Chondrocyte (in vitro differentiated cells): ENCODE measurements at places on chromosomes 1 and 21. TPM values are rescaled to one million over a fixed set of nuclear protein-coding genes. Genes with fewer than 3 reads are reported as not detected.

The ESRRG gene
- total RNA-seq: not detected in 3 replicates

- no peak overlapping the region for H3K27ac ChIP-seq
- peaks cover 2% of the 10 kb centered on the region for H3K27me3 ChIP-seq
- H3K36me3 ChIP-seq: no peaks in the 10 kb centered on the region
- DNase-seq: no peak
These were observed 63.5 kb upstream of the MUTYH start for GRCh38 chr1:45403718-45404117.

The HLX gene
- 0.33 to 0.82 TPM (median 0.62 TPM) in 3 replicates for total RNA-seq

The LCE1E gene
- total RNA-seq: not detected in 3 replicates

- H3K4me3 ChIP-seq: no peak overlapping the region
- no peaks in the 10 kb centered on the region for H3K27me3 ChIP-seq
- peaks cover 4% of the 10 kb centered on the region for H3K36me3 ChIP-seq
- no peak overlapping the region for H3K27ac ChIP-seq
- peak; percentile 85 for DNase-seq
These were observed 36.6 kb upstream of the OPRD1 start for GRCh38 chr1:28775121-28775942.

DNA sequence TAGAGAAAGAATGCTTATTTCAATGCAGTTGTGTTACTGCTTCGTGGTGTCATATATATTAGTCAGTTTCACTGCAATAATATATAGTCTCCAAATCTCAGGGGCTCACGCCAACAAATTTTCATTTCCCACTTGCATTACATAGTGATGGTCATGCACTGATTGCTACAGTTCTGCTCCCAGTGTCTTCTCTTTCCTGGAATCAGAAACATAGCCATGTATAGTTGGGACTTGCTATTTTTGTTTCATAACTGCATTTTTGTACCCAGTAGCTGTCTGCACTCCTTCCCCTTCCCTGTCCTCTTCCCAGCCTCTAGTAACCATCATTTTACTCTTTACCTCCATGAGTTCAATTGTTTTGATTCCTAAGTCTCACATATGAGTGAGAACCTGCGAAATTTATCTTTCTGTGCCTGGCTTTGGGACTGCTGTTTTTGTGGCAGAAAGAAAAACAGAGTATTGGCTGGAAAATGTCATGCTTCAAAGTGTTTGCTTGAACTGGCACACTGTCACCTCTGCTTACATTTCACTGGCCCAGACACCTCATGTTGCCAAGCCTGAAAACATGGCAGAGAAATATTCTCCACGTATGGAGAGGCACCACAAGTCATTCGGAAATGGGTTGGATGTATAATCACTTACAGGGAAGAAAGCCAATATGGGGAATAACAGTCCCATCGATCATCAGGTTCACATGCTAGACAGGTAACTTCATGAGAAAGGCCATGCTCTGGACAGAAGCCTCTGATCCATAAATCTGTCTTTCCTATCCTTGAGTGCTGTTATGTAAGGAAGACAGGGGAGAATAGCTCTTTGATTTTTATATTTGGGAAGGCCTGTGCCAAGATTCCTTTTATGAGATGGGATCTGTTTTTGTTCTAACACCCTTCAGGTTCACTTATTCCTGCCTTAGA lies 60.4 kb upstream of the BACH1 start:
- H3K4me3 ChIP-seq: no peak overlapping the region
- no peaks in the 10 kb centered on the region for H3K27me3 ChIP-seq
- peaks cover 2% of the 10 kb centered on the region for H3K36me3 ChIP-seq
- H3K27ac ChIP-seq: peak overlapping the region; percentile 82

GRCh38 chr1:228224198-228225164 lies 16.6 kb downstream of the OBSCN start:
- no peaks in the 10 kb centered on the region for H3K27me3 ChIP-seq
- DNase-seq: no peak
- H3K36me3 ChIP-seq: peaks cover 12% of the 10 kb centered on the region
- H3K4me3 ChIP-seq: no peak overlapping the region

The TMED5 gene
- total RNA-seq: 23.5 to 34.6 TPM (median 33.6 TPM) in 3 replicates

The LRRC7 gene
- total RNA-seq: 0.58 TPM in 1 of 3 replicates, not detected in the others

The RCSD1 gene
- total RNA-seq: 1.1 to 1.4 TPM in 2 of 3 replicates, not detected in the other

The EPHB2 gene
- 44.6 to 57.5 TPM (median 48.0 TPM) in 3 replicates for total RNA-seq

DNA sequence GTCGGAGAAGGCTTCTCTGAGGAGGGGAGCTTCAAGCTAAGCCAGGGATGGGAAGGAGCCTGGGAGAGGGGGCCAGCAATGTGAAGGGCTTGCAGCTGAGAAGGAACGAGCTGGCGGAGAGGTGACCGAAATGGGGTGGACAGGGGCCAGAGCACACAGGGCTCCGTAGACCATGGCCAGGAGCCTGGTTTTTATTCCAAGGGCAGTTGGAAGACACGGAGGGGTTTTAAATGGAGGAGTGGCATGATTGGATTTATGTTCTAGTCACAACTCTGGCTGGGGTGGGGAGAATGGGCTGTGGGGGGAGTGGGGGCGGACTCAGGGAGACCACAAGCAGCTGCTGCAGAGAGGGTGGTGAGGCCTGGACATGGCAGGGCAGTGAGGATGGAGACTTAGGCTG lies 5.1 kb upstream of the EPS8L3 start:
- H3K36me3 ChIP-seq: no peaks in the 10 kb centered on the region
- no peaks in the 10 kb centered on the region for H3K27me3 ChIP-seq
- no peak overlapping the region for H3K27ac ChIP-seq
- DNase-seq: peak; percentile 57
- peaks cover 8% of the 10 kb centered on the region for H3K4me1 ChIP-seq
- no peak overlapping the region for H3K4me3 ChIP-seq

The ARHGAP29 gene
- 44.0 to 44.8 TPM (median 44.7 TPM) in 3 replicates for total RNA-seq

The RPE65 gene
- not detected in 3 replicates for total RNA-seq

- no peak for DNase-seq
- H3K4me1 ChIP-seq: peaks cover 32% of the 10 kb centered on the region
- no peak overlapping the region for H3K27ac ChIP-seq
- no peak overlapping the region for H3K4me3 ChIP-seq
- no peaks in the 10 kb centered on the region for H3K36me3 ChIP-seq
These were observed 663.2 kb downstream of the ADGRL2 start for GRCh38 chr1:82463951-82464350.

DNA sequence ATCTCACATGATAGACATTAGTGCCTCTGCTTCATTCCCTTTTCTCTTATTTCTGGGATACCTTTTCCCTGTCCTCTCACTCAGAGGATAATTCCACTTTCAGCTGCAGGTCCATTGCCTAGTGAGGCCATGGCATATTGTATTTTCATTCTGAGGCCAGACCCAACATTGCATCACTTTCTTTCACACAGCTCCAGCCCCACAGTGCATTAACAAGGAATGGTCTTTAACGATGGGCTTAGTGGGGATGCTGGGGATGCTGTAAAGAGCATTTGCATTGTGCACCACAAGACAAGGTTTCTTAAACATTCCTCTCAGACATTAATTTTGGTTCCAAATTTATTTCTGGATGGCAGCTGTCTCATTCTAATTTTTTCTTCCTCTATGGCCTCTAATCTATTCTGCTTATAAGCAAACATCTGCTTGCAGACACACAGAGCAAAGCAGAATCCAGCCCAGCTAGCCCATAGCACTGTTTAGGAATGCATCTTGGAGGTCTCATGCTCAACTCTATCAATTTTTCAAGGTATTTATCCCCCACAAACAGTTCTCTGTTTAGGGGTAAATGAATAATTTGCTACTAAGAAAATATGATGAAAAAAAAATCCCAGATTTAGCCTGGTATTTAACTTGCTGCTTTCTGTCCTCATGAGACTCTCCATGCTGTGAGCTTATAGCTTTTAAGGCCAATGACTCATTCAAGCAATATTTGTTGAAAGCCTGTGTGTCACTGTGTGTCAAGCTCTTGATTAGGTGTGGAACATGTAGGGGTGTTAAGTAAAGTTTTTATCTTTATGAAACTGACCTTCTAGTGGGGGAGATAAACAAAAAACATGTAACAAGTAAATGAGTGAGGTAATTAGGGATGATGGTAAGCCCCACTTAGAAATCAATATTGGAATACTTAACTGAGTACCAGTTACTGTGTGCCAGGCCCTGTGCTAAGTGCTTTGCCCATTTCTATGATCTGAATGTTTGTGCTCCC lies 44.5 kb upstream of the CCDC190 start:
- peaks cover 60% of the 10 kb centered on the region for H3K4me1 ChIP-seq
- no peaks in the 10 kb centered on the region for H3K27me3 ChIP-seq
- DNase-seq: no peak
- no peak overlapping the region for H3K4me3 ChIP-seq

DNA sequence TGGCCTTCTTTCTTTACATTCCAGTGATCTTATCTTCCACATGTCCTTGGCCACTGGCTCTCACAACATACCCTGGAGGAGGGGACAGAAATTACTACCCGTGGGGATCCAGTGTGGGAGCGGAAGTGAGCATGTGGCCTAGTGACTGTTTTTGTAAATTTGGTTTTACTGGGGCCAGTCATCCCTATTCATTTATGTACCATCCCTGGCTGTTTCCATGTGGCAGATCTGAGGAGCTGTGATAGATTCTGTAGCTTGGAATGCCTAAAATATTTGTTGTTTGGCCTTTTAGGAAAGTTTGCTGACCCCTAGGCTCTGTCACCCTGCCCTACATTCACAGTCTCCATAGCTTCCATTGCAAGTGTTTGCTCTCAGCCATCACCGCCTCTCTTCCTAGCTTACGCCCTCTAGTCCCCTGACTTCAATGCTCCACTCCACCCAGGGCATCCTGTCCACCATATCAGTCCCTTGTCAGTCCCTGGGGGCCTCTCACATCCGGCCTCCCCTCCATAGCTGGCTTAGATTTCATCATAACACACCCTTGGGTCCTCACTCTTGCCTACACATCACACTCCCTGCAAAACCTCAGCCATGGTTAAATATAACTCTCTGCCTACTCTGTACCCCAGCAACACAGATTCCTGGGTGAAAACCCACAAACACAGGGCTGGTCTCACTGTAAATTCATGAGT lies 25.8 kb downstream of the DHCR24 start:
- no peak for DNase-seq
- H3K27me3 ChIP-seq: no peaks in the 10 kb centered on the region
- peak overlapping the region; percentile 42 for H3K27ac ChIP-seq

- H3K4me1 ChIP-seq: peaks cover 81% of the 10 kb centered on the region
- H3K27me3 ChIP-seq: no peaks in the 10 kb centered on the region
- H3K36me3 ChIP-seq: peaks cover 8% of the 10 kb centered on the region
- no peak overlapping the region for H3K27ac ChIP-seq
These were observed 9.7 kb downstream of the BACH1 start for GRCh38 chr21:29308456-29308783.

The CNTN2 gene
- not detected in 3 replicates for total RNA-seq

DNA sequence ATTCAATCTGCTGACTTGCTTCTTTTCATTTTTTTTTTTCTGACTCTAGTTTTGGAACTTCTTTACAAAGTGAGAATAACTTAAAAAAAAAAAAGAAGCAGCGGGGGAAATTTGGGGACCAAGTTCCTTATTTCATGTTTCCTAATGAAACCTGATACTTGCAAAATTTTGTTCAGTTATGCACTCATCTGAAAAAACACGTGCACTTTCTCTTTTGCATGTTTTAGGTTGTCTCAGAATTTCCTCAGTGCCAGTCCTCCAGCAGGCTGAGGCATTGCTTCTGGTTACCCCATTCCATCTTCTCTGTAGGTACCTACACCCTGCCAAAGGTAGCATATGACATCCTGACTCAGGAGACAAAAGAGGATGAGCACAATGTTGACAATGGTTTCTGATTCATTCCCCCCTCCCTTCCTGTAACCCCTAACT lies 299.7 kb downstream of the GRIK1 start:
- no peak for DNase-seq
- H3K27ac ChIP-seq: no peak overlapping the region
- no peak overlapping the region for H3K4me3 ChIP-seq
- no peaks in the 10 kb centered on the region for H3K36me3 ChIP-seq

DNA sequence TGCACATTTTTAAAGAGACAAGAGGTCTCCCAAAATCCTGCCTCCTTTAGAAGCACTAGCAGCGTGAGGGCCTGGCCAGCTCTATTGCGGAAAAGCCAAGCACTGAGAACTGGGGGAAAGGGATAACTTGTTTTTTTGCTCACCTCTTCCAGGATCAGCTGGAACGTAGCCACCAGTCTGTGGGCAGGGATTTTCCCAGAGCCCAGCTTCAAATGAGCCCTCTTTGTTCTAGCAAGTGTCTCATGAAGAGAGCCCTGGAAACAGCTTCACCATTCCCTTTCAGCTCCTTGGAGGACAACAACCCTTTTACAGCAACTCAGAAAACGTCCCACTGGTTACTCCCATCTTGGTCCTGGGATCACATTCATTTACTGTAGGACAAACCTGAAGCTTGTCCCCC lies 195.4 kb downstream of the LMX1A start:
- no peak for DNase-seq
- H3K4me1 ChIP-seq: no peaks in the 10 kb centered on the region
- H3K27me3 ChIP-seq: peaks cover 11% of the 10 kb centered on the region
- H3K27ac ChIP-seq: no peak overlapping the region
- H3K4me3 ChIP-seq: no peak overlapping the region

DNA sequence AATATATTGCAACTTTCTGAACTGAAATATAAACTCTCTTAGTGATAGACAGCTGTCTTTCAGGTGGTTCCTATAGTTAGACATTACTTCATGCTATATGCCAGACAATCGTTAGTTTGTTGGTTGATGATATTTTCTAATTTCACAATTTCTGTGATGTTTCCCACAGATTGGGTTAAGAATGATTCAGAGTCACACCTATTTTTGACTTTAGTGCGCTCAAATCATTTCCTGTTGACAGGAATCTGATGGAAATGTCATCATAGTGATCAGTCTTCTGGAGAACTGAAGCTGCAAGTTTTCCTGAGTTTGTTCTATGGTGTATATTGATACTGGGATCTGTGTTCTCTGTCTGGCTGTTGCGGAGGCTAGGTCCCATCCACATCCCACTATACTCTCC lies 119.7 kb downstream of the C1orf21 start:
- H3K27me3 ChIP-seq: no peaks in the 10 kb centered on the region
- peaks cover 23% of the 10 kb centered on the region for H3K4me1 ChIP-seq
- H3K36me3 ChIP-seq: peaks cover 4% of the 10 kb centered on the region
- H3K27ac ChIP-seq: no peak overlapping the region
- no peak overlapping the region for H3K4me3 ChIP-seq

The CD101 gene
- 0.79 to 1.4 TPM (median 1.0 TPM) in 3 replicates for total RNA-seq

GRCh38 chr1:84540759-84541158 lies 33.5 kb downstream of the CTBS start:
- no peak overlapping the region for H3K4me3 ChIP-seq
- no peak overlapping the region for H3K27ac ChIP-seq
- DNase-seq: no peak
- peaks cover 14% of the 10 kb centered on the region for H3K4me1 ChIP-seq

GRCh38 chr1:17355898-17356297 lies 16.1 kb upstream of the PADI6 start:
- no peaks in the 10 kb centered on the region for H3K36me3 ChIP-seq
- DNase-seq: no peak
- H3K27ac ChIP-seq: no peak overlapping the region
- no peak overlapping the region for H3K4me3 ChIP-seq

The PRRC2C gene
- 131 to 153 TPM (median 146 TPM) in 3 replicates for total RNA-seq

- H3K27me3 ChIP-seq: no peaks in the 10 kb centered on the region
- no peak for DNase-seq
- H3K27ac ChIP-seq: no peak overlapping the region
- H3K4me1 ChIP-seq: peaks cover 17% of the 10 kb centered on the region
- no peak overlapping the region for H3K4me3 ChIP-seq
These were observed 27.4 kb downstream of the PALMD start for GRCh38 chr1:99673315-99673714.

- H3K27me3 ChIP-seq: no peaks in the 10 kb centered on the region
- no peak for DNase-seq
- H3K4me1 ChIP-seq: peaks cover 51% of the 10 kb centered on the region
- H3K4me3 ChIP-seq: peak overlapping the region; percentile 19
These were observed 5.5 kb upstream of the ANKRD35 start for GRCh38 chr1:145891143-145891542.

The WNT2B gene
- 2.8 to 6.0 TPM (median 6.0 TPM) in 3 replicates for total RNA-seq

The SHISAL2A gene
- 0.24 TPM in 1 of 3 replicates, not detected in the others for total RNA-seq

- H3K27ac ChIP-seq: no peak overlapping the region
- H3K27me3 ChIP-seq: peaks cover 26% of the 10 kb centered on the region
- H3K4me3 ChIP-seq: no peak overlapping the region
- H3K4me1 ChIP-seq: no peaks in the 10 kb centered on the region
These were observed 14.2 kb upstream of the TMEM125 start for GRCh38 chr1:43255438-43256210.

The AGMAT gene
- total RNA-seq: 0.68 to 1.1 TPM (median 0.82 TPM) in 3 replicates
